ENCODE measurements at places on chromosomes 16 and 17.

- no peak for DNase-seq
Observed at GRCh38 chr16:19102187-19102872, 11.4 kb upstream of the ITPRIPL2 start.

GRCh38 chr17:41549596-41550039 lies 21.5 kb upstream of the KRT19 start:
- DNase-seq = no peak

DNA sequence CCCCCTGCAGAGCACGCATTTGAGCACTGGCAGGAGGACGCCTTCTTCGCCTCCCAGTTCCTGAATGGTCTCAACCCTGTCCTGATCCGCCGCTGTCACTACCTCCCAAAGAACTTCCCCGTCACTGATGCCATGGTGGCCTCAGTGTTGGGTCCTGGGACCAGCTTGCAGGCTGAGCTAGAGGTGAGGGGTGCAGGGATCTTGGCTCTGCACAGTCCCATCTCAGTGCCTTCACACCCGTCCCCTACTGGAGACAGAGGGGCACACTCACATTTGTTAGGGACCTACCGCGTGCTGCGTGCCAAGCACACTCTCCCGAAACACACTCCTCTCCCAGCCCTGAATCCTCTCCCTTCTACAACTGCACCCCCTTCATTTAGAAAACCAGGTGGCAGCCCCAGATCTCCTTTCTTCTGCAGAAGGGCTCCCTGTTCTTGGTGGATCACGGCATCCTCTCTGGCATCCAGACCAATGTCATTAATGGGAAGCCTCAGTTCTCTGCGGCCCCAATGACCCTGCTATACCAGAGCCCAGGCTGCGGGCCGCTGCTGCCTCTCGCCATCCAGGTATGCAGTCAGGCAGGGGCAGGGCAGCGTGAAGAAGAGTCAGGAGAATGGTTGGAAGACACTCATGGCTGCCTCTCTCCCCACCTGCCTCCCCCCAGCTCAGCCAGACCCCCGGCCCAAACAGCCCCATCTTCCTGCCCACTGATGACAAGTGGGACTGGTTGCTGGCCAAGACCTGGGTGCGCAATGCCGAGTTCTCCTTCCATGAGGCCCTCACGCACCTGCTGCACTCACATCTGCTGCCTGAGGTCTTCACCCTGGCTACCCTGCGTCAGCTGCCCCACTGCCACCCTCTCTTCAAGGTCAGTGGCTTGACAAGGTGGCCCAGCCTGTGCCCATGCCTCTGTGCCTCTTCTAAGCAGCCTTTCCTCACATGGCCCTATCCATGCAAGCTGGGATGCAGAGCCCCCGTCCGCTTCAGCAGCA lies 6.3 kb downstream of the ALOX15B start:
- no peak for DNase-seq

DNA sequence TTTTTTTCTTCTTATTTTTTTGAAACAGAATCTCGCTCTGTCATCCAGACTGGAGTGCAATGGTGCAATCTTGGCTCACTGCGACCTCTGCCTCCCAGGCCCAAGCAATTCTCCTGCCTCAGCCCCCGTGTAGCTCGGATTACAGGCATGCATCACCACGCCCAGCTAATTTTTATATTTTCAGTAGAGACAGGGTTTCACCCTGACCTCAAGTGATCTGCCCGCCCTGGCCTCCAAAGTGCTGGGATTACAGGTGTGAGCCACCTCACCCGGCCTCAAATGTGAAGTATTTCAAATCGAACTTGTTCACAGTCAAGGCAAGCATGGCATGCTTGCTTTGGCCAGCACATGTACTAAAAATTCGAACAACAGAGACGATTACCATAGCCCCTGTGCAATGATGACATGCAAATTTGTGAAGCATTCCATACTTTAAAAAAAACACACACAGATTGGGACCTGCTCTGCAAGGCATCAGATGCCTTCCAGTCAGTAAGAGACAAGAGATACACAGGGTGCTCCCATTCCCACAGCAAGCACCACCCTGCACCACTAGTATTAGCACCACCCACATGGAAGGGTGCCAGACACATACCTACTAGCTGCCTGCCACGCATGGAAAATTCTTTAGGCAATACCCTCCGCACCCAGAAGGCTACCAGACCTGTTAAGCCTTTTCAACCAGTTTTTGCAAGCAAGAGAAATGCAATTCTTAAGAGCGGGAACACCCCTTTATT lies 47.2 kb downstream of the ANKRD11 start:
- no peak for DNase-seq

DNA sequence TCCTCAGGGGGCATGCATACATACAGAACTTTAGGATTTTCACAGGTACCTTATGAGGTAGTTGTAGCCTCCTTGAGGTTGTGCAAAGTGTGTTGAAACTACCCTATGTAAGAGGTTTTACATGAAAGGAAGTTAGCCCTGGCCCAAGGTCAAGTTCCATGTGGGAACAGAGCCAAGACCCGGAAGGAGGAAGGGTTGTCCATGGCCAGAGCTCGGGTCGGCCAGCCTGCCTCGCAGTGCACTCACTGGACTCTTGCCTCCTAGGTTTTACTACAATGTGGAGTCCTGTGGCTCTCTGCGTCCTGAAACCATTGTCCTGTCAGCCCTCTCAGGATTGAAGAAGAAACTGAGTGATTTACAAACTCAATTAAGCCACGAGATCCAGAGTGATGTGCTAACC lies 8.2 kb downstream of the POLR2C start:
- no peak for DNase-seq

DNA sequence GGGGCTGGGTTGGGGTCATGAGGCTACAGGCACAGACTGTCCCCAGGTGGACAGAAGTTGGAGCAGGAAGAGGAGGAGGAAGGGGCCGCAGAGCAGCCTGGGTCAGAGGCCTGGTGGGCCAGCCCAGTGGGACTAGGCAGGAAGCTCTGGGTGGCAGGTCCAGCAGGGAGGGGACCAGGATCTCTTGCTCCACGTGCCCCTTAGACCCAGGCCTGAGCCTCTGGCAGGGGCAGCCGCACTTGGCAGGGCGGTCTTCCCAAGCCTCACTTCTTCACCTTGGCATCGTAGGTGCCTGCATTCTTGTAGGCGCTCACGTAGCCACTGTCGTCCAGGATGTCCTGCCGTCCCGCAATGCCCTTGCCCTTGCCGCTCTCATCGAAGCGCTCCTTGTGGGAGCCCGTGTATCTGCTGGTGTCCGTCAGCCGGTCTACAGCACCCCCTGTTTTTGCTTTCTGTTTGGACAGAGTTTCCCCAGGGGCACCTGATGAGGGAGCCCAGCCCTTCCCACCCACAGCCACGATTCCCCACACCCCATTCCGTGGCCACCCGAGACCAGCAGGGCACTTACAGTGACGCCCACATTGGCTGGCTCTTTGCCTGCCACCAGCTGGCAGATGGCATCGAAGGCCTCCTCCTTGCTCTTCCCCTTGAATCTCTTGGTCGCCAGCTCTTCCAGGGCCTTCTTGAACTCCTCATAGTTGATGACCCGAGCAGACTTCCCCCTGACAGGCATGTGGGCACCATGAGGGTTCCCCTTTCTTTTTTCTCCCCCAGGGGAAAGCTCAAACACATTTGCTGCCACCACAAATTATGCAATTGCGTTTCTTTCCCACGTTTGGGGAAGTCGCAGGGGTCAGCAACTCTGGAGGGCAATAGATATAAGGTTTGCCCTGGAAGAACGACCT lies 3.1 kb downstream of the TPPP3 start:
- DNase-seq = no peak

DNA sequence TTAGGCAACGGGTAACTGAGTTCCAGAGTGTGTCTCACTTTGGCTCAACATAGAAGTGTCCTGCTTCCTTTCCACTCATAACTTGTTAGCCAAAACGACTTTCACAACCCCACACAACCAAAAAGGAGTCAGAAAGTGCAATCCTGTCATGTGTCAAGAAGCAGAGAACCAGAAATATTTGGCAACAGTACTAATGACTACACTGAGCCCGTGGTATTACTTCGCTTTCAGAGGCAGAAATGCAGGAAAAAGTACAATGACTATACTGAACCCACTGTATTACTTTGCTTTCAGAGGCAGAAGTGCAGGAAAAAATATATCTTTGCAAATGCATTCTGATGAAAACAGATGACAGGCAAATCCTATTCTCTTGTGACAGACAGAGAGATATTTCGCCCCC lies 484.6 kb downstream of the KIF2B start:
- no peak for DNase-seq

GRCh38 chr16:73473713-73474112 lies 425.8 kb upstream of the ZFHX3 start:
- DNase-seq = no peak

GRCh38 chr16:11411059-11411550 lies 65.8 kb downstream of the RMI2 start:
- DNase-seq = no peak

DNA sequence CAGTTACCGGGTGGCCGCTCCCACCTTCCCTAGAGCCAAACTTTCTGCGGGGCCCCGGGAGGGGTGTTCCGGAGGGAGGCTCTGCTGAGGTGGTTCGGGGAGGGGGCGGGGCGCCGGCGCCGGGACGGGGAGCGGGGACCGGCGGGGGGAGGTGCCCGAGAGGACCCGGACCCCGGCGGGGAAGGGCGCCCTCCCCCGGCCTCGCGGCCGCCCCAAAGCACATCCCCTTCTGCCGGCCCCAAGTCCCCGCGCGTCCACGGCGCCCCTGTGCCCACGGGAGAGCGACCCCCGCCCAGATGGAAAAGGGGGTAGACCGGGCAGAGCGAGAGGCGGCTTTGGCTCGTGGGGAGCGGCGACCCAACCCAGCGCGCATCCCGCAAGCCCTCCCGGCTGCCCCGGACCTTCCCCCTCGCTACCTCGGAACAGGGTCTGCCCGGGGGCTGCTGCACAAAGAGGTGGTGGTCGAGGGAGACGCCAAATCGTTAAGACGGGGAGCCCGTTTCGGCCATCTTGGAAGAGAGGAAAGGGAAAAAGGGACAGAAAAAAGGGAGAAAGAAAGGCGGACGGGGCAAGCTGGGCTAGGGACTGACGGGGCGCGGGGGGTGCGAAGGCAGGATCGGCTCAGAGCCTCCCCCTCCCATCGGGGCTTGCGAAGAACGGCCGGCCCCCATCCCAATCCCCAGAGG lies 530 bp downstream of the PCGF2 start:
- no peak for DNase-seq

DNA sequence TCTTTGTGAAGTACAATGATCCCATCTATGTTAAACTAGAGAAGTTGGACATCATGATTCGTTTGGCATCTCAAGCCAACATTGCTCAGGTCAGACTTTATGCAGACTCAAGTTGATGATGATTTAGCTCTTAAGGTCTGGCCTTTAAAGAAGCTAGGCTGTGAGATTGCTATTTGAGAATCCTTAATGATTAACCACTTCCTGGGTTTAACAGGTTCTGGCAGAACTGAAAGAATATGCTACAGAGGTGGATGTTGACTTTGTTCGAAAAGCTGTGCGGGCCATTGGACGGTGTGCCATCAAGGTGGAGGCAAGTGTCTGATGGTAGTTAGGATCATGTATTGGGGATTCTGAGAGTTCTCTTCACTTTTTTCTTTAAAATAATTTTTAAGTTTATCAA lies 40.3 kb downstream of the AP2B1 start:
- no peak for DNase-seq

- DNase-seq = no peak
Observed at GRCh38 chr16:54937671-54938211, 7.1 kb downstream of the IRX5 start.

DNA sequence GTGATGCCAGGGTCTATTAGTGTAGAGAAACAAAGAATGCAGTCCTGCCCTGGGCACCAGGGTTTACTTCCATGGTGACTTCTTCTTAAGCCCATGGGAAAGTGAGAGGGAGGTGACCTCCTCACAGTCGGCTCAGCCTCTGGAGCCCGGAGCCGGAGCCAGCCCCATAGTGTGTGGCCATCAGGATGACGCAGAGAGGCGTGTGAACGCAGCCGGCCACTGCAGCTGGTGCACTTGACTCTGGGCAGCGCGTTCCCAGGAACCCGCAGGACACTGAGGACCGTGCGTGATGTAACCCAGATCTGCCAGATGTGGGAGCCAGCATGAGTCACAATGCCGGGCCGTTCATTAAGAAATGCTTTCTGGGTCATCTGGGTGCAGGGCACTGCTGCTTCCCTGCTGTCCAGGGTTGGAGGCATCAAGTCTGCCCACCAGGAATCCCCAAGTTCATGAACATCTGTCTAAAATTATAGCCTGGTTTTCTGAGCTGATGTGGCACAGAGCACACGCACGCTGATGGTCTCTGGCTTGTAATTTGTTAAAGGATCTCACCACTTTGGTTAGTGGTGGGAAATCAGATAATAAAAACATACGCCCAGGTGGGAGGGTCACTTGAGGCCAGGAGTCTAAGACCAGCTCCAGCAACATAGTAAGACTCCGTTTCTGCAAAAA lies 114.1 kb downstream of the PITPNC1 start:
- no peak for DNase-seq

- no peak for DNase-seq
Observed at GRCh38 chr17:13410874-13411273, 190.9 kb downstream of the HS3ST3A1 start.

- DNase-seq = no peak
Observed at GRCh38 chr16:79528338-79528737, 72.2 kb downstream of the MAF start.

GRCh38 chr16:4298761-4299522 lies 16.9 kb upstream of the GLIS2 start:
- DNase-seq = no peak

DNA sequence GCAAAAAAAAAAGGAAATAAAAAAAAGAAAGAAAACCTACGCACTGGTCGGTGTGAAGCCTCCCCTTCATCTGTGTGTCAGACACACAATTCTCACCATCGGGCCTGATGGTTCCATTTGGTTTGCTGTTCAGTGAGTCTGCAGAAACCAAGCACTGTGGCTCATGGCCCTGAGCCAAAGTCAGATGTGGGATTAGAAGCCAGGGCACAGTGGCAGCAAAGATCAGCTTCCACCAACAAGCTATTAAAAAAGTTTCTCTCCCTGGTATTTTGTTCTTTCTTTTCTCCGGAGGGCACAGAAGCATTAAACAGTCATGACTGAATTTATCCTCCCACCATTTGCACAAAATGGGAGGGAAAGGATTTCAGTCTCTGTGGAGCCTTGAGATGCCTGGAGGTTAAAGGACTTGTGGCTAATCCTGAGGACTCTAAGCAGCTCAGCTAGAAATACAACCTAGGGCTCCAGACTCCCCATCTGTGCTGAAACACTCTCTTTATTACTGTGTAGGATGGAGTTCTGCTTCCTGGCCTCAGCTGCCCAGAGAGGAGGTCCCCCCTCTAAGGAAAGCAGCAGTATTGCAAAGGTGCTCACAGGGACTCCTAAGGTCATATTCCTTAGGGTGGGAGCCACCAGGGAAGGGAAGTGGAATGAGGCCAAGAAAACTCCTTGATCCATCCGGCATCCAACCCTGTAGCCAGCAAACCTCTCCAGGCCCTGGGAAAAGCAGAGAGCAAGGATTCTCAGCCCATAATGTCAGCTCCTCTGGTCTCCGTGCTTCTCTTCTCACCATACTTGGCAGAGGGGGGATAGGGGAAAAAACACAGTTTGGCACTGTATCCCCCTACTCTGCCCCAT lies 28.2 kb downstream of the SLC39A11 start:
- DNase-seq = no peak

All from activated CD4-positive, alpha-beta T cell treated with anti-CD3 and anti-CD28 coated beads for 4 hours (primary cell).